ENCODE measurements at places on chromosomes 1 and 21.

DNA sequence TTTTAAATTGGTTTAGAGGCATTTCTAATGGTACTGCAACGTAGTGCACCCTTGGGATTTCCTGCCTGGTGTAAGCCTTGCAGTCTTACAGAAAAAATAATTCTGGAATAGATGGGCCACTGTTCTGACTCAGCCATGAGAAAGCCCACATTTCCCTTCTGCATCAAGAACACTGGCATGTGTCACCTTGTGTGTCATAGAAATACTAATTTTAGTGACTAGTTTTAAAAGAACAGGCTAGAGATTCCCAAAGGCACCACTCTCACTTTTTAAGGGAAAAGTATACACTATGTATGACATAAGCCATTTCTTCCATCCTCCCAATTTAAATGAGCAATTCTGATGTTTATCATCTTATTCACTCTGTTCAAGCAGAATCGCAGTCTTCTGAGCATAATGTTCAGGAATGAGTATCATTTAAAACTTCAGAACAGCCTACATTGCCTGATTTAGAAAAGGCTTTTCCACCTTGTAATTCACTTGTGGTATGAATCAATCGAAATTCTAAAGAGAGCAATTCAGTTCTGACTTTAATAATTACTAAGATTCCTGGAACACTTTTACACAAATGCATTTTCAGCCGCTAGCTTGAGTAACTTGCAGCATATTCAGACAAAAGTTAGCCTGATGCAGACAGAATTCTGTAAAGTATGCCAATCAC lies 18.8 kb downstream of the RGS13 start:
- no peak for DNase-seq

GRCh38 chr21:29359718-29360117 lies 61.0 kb downstream of the BACH1 start:
- no peak for DNase-seq

DNA sequence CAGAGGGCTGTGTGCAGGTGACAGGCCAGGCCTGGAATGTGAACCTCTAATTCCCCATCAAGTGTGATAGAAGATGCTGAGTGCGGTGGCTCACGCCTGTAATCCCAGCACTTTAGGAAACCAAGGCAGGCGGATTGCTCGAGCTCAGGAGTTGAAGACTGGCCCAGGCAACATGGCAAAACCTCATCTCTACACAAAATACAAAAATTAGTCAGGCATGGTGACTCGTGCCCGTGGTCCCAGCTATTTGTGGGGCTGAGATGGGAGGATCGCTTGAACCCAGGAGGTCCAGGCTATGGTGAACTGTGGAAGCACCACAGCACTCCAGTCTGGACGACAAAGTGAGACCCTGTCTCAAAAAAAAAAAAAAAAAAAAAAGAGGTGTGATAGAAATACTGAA lies 40.1 kb upstream of the PUM1 start:
- DNase-seq = no peak

- DNase-seq = peak; percentile 95
Observed at GRCh38 chr1:15975805-15976680, at the start of gene ZBTB17. TSS of gene ZBTB17 (minus strand) at chr1:15976101. CDS start at chr1:15948495, 27,606 bp downstream.

DNA sequence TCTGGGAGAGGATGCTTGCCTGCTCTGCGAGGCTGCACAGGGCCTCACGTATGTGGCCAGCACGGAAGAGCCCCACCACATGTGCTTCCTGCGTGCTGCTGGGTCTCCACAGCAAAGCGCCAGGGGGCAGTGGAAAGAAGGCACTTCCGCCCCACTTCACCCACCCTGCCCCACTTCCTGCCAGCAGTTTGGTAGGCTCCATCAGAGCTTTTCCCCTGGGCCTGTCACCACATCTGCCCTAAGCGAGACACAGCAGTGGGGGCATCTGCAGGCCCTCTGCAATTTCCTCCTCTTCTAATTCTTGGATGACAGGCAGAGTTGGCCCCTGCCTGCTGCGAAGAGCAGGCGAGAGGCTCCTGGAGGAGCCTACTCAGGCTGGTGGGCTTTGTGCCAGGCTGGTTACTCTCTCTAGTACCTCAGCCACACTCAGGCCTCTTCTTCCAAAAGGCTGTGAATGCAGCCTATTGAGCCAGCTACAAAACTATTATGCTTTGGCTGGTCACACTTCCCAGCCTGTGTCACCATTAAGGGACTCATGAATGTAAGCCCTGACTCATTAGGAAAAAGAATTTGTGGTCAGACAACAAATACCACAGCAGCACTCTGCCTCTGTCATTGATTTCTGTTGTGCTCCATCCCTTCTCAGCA lies 25.0 kb downstream of the CD244 start:
- peak; percentile 73 for DNase-seq

DNA sequence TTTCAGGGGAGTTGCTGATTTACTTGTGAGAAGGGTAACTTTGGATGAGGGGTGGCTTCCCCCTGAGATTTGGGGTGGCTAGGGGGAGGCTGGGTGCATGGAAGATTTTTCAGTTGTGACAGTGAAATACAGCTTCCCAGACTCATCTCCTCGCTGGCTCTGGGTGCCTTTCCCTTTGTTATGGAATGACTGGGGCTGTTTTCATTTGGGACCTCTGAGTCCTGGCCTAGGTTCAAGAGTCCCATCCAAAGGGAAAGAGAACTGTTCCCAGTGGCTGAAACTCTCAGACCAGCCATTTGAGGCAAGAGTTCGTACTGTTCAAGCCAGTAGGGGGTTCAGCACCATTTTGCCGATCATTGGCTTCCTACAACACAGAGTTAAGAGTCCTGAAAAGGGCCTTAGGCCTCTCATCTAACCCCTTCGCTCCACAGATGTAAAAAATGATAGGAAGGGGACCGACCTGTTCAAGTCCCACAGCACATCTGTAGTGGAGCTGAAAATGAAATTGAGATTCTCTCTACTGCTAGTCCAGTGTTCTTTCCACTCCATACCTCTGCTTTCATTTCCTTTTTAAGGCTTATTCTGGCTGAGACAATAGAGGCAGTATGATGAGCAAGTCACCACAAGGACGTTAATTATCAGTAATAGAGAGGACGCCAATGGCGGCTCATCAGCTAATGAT lies 958 bp downstream of the DDR2 start:
- no peak for DNase-seq

- no peak for DNase-seq
Observed at GRCh38 chr1:11488966-11489625, 10.1 kb downstream of the DISP3 start.

- DNase-seq = no peak
Observed at GRCh38 chr1:24364975-24365678, 46.0 kb downstream of the GRHL3 start.

GRCh38 chr1:2807678-2808385 lies 6.3 kb upstream of the TTC34 start:
- no peak for DNase-seq

DNA sequence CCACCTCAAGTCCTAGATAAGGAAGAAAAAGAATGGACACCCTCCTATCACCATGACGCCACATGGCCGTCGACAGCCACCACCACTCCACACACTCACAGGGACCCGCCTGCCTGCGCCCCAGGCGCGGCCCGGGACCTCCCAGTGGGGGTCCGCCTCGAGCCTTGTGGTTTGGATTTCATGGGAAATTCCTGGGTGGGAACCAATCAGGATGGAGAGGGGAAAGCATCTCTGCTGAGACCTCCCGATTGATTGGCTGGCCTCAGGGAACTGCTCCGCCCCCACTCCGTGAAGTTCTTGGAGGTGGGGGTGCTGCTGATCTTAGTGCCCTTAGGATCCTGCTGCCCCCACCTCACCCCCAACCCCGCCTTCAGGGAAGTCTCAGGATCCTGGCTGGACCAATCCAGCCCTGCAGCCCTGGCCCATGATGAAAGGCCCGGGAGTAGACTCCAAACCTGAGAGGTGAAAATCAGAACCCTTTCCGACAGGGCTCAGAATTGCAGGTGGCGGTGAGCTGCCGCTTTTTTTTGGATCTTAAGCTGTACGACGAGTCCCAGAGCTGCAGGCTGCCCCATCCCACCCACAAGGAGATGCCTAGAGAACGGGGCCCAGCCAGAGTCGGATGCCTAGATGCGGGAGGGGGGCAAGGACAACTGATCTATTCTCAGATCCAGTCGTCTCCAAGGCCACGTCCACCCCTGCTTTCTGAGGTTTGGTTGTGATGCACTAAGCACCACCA lies 29.0 kb upstream of the TMEM51 start:
- DNase-seq = no peak

GRCh38 chr1:75672528-75673393 lies 51.7 kb upstream of the ACADM start:
- peak; percentile 2 for DNase-seq

DNA sequence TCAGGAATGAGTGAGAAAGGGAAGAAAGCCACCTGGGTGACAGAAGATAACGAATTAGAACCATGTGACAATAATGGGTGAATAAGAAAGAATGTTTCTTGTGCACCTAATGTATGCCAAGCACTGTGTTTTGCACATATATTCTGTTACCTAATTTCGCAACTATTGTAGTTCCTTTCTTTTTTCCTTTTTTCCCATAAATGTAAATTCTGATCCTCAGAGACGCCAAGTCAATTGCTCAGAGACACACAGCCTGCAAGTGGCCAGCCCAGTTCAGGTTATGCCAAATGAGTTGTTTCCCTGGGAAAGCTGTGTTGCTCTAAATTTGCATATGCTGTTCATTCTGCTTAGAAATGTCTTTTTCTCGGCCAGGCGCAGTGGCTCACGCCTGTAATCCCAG lies 1.7 kb upstream of the RSPO1 start:
- DNase-seq = no peak

DNA sequence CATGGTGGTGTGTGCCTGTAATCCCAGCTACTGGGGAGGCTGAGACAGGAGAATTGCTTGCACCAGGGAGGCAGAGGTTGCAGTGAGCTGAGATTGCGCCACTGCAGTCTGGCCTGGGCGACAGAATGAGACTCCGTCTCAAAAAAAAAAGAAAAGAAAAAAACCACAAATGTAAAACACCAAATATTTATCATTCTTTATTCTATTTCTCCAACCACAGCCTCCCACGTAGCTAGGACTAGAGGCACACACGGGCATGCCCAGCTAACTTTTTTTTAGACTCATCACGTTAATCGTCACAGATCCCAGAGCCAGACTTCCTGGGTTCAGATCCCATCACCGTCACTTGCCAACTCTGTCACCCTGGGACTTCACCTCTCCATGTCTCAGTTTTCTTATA lies 13.5 kb downstream of the DNAJC16 start:
- no peak for DNase-seq

GRCh38 chr1:1777583-1777899 lies 729 bp downstream of the NADK start:
- DNase-seq = no peak

DNA sequence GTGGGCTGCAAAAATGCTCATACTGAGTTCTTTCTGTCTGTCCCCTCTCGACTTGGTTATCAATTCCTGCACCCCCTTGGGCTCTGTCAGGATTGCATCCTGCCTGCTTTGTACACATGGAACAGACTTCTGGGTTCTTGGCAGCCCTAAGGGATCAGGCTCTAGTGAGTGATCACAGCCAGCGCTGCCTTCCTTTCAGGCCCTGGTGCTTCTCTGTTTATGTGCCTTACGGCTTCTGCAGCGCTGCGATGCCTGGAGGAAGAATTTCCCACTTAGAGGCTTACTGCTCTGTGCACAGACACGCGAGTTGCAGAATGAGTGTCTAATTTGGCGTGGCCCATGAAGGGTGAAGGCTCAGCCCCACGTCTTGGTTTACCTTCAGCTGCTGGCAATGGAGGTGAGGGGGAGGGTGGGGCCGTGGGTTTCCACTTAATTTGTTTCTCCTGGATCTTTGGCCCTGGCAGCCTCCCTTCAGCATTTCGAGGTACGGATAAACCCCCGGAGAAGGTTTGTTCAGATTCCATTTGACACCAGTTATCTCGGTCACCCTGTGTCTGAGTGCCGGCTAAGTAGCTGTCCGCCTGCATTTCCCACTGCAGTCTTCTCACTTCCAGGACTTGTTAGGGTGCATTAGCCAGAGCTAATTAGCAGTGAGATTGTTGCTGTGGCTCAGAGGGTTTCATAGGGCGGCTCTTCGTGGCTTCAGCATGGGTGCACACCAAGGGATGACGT lies 227.3 kb downstream of the DYRK1A start:
- no peak for DNase-seq

DNA sequence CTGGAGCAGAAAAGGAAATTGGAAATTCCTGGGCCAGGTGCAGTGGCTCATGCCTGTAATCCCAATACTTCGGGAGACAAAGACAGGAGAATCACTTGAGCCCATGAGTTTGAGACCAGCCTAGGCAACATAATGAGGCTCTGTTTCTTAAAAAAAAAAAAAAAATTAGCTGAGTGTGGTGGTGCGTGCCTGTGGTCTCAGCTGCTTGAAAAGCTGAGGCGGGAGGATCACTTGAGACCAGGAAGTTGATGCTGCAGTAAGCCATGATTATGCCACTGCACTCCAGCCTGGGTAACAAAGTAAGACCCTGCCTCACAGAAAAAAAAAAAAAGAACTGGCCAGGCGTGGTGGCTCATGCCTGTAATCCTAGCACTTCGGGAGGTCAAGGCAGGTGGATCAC lies 56.7 kb downstream of the SRSF11 start:
- DNase-seq = no peak

GRCh38 chr1:175192630-175193526 lies at the start of gene KIAA0040:
TSS of gene KIAA0040 (minus strand) at chr1:175192776. CDS start at chr1:175161013, 31,763 bp downstream.
- DNase-seq = peak; percentile 59

GRCh38 chr1:37177230-37177864 lies 143.0 kb upstream of the GRIK3 start:
- DNase-seq = peak; percentile 97

DNA sequence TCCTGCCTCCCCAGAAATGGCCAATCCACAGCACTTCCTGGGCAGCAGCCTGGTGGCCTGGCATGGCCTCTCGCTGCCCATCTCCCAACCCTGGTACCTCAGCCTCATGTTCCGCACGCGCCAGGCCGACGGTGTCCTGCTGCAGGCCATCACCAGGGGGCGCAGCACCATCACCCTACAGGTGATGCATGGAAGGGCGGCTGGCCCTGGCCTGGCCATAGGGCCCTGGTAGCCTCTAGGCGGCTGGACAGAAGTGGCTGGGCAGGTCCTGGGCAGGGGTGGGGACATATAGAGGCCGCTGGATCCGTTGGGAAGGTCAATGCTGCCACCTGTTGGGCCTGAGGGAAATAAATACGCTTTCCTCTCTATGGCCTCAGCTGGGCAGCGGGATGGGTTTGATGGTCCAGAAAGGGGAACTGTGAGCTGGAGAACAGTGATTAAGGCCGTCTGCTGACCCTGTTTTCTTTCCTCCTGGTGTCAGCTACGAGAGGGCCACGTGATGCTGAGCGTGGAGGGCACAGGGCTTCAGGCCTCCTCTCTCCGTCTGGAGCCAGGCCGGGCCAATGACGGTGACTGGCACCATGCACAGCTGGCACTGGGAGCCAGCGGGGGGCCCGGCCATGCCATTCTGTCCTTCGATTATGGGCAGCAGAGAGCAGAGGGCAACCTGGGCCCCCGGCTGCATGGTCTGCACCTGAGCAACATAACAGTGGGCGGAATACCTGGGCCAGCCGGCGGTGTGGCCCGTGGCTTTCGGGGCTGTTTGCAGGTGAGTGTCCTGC lies 14.4 kb downstream of the CELSR2 start:
- peak; percentile 10 for DNase-seq

- no peak for DNase-seq
Observed at GRCh38 chr1:211736351-211736915, 61.0 kb upstream of the NEK2 start.

- DNase-seq = no peak
Observed at GRCh38 chr1:222886878-222887351, 72.1 kb downstream of the DISP1 start.

- no peak for DNase-seq
Observed at GRCh38 chr1:246934765-246935164, 3.0 kb upstream of the AHCTF1 start.

GRCh38 chr21:35438643-35439404 lies 389.7 kb upstream of the RUNX1 start:
- no peak for DNase-seq

Data from NCI-H1417 (cell line).